ENCODE measurements at places on chromosomes 3 and 15.

DNA sequence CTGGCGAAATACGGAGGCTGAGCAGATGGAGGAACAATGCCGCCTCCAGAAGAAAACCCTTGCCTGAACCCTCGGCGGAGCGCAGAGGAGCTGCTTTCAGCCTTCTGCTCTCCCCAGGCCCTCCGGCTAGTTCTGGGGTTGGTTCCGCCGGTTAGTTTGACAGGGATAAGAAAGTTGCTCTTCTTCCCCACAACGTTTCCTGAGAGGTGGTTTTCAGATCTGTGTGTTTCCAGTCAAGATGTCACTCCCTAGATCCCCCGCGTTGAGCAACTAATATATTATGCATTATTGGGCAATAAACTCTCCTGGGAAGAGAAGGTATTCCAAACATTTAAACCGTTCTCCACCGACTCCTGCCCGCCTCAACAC, 551 bp downstream of the NLGN1 start:
- no peak for DNase-seq

DNA sequence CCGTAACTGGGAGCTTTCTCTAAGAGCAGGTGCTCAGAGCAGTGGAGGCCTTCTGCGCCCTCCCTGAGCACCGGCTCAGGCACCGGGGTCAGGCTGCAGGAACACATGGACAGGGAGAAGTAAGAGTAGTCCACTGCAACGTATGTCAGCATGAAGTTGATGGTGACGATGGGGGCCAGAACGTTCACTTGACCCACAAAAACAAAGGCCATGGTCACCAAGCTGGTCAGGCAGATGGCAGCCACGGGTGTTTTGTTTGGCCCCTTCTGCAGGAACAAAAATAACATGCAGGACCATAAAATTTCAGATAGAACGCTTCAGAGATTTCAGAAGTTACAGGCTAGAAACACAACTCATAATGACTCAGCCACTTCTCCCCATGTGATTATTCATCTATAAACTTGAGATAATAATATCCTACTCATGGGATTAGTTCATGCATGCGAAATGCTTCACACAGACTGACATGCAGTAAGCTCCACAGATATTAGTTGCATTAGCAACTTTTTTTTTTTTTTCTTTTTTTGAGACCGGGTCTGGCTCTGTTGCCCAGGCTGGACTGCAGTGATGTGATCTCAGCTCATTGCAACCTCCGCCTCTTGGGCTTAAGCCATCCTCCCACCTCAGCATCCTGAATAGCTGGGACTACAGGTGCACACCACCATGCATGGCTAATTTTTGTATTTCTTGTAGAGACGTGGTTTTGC, 52.2 kb upstream of the HEG1 start:
- DNase-seq = no peak

DNA sequence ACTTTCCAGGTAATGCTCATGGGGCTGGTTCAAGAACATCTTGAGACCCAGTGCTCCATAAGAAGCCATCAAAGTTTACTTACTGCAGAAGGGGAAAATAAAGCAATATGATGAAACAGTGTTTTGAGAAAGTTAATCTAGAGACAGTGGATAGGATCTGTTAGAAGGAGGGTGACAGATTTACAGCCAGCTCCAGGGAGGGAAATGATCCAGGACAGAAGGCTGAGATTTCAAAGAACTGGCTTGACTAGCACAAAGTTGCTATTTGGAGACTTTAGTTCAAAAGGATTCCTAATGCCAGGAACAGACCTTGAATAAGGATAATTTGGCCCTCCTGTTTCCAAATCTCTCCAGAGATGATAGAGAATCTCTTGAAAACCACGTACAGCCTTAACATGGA, 166.5 kb upstream of the NECTIN3 start:
- DNase-seq = no peak

DNA sequence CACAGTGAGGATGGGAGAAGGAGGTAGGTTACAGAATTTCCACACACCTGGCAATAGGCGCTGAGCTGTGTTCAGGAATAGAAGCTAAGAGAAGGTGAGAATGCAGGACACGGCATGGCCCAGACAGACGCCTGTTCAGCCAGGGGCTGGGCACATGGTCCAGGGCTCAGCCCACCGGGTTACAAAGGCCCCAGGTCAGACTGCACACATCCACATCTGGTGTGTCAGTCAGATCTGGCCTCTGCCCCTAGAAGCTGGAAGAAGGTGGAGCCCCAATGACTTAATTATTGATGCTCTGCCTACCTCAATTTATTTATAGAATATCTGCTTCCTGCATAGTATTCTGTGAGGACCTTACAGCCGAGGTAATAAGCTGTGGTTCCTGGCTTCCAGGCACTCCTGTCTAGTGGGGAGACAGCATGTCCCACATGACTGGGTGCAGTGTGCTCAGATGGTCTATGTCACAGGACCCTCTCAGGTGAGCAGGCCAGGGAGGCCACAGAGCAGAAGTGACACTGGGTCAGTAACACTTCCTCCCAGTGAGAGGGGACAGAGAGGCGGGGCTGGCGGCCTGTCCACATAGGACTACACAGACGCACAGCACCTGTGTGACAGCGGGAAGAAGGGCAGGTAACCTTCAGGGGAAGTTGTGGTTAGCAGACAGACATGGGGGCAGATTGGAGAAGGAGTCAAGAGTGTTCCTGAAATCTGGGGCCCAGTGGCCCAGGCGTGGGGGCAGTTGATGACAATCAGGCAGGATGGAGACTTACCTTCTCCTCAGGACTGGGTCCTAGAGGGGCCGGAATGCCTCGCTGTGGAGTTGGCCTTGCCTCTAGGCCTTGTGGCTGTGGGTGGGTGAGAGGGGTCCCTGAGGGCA, 38.6 kb upstream of the PLXNA1 start:
- DNase-seq = no peak

DNA sequence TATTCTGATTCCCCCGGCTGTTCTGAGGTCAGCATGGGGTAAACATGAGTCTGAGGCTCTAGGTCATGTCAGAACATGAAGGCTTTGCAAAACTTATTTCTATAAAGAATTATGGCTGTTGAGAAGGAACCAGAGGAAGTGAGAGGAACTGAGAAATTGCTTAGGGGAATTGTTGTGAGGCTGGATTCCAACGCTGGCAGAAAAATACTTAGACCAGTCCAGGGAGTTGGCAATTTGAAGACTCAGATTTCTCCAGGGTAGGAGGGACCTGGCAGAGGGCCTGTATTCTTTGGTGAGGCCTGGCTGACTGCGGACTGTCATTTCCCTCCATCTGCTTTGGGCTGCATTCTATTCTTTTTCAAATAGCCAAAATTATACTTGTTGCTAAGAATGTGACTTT, 155.5 kb downstream of the PLD1 start:
- peak; percentile 22 for DNase-seq

- DNase-seq = no peak
Observed at GRCh38 chr3:44803298-44803697, 41.7 kb downstream of the KIF15 start.

- DNase-seq = no peak
Observed at GRCh38 chr15:92818651-92819277, 81.4 kb upstream of the CHD2 start.
